T-cell (primary cell): ENCODE measurements at places on chromosomes 2 and 18.

- no peaks in the 10 kb centered on the region for H3K4me1 ChIP-seq
- no peak overlapping the region for H3K4me3 ChIP-seq
- no peaks in the 10 kb centered on the region for H3K27me3 ChIP-seq
- no peak for DNase-seq
- H3K27ac ChIP-seq: no peak overlapping the region
- no peaks in the 10 kb centered on the region for H3K36me3 ChIP-seq
Observed at GRCh38 chr2:121104721-121105141, 180.3 kb downstream of the TFCP2L1 start.

- H3K4me3 ChIP-seq: no peak overlapping the region
- peak; percentile 59 for DNase-seq
- peaks cover 10% of the 10 kb centered on the region for H3K4me1 ChIP-seq
- no peak overlapping the region for H3K27ac ChIP-seq
Observed at GRCh38 chr2:46461011-46461674, 18.2 kb upstream of the TMEM247 start.

GRCh38 chr18:56541340-56541739 is 97.1 kb downstream of the TXNL1 start:
- no peaks in the 10 kb centered on the region for H3K27me3 ChIP-seq
- no peak overlapping the region for H3K4me3 ChIP-seq
- H3K27ac ChIP-seq: no peak overlapping the region
- no peaks in the 10 kb centered on the region for H3K4me1 ChIP-seq
- no peak for DNase-seq

GRCh38 chr2:62407838-62408237 is 98.2 kb downstream of the TMEM17 start:
- H3K36me3 ChIP-seq: no peaks in the 10 kb centered on the region
- no peak overlapping the region for H3K27ac ChIP-seq
- no peak for DNase-seq
- H3K4me1 ChIP-seq: no peaks in the 10 kb centered on the region
- H3K27me3 ChIP-seq: no peaks in the 10 kb centered on the region

- no peaks in the 10 kb centered on the region for H3K36me3 ChIP-seq
- H3K4me1 ChIP-seq: no peaks in the 10 kb centered on the region
- DNase-seq: no peak
- H3K27ac ChIP-seq: no peak overlapping the region
- no peaks in the 10 kb centered on the region for H3K27me3 ChIP-seq
Observed at GRCh38 chr2:141392517-141393213, 738.2 kb downstream of the LRP1B start.

DNA sequence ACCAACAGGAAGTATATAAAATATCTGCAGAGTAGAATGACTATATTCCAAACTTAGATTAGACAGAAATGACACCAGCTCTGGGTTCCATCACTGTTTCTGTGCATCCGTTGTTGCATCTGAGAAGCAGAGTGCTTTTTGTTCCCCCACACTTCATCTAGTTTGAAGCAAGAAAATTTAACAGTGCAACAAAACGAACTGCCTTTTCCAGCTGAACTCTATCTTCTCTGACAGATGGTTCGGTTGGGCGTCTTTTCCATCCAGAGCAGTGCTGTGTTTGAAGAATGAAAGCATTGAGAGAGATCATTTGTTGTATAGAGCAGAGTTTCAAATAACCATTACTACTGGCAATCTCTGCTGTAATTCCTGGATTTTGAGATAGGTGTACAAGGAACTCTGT is 757.5 kb downstream of the DPP10 start:
- no peaks in the 10 kb centered on the region for H3K4me1 ChIP-seq
- no peak overlapping the region for H3K27ac ChIP-seq
- H3K27me3 ChIP-seq: no peaks in the 10 kb centered on the region
- no peak overlapping the region for H3K4me3 ChIP-seq

GRCh38 chr2:233766416-233766815 is 6.3 kb downstream of the UGT1A1 start:
- H3K4me1 ChIP-seq: no peaks in the 10 kb centered on the region
- no peak overlapping the region for H3K4me3 ChIP-seq
- H3K27me3 ChIP-seq: no peaks in the 10 kb centered on the region
- no peaks in the 10 kb centered on the region for H3K36me3 ChIP-seq

DNA sequence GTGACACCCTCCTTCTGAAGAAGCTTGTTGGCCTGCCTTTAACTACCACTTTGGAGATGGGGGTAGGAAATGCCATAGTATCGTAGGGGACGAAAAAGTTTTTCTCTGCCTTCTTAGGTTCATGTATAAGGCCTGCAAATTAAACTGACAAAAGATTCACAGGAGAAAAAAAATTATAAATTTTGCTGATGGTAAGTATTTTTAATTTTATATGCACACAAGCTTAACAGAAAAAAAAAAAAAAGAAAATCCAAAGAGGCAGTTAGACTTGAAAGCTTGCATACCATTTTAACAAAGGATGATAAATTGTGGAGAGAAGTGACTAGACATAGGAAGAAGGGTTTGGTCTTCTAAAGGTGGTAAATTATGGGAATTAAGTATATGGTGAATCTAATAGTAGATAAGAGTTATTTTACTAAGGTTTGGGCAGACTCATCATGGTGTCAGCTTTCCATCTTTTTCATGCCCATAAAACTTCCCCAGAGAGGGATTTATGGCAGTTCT is 62.5 kb upstream of the B3GNT2 start:
- no peaks in the 10 kb centered on the region for H3K27me3 ChIP-seq
- no peaks in the 10 kb centered on the region for H3K4me1 ChIP-seq
- H3K36me3 ChIP-seq: peaks cover 2% of the 10 kb centered on the region
- no peak overlapping the region for H3K4me3 ChIP-seq

- H3K27ac ChIP-seq: no peak overlapping the region
- no peak for DNase-seq
- H3K4me3 ChIP-seq: no peak overlapping the region
- H3K36me3 ChIP-seq: no peaks in the 10 kb centered on the region
- H3K4me1 ChIP-seq: no peaks in the 10 kb centered on the region
Observed at GRCh38 chr2:109376796-109377495, 236.8 kb downstream of the SEPTIN10 start.

- H3K36me3 ChIP-seq: peaks cover 12% of the 10 kb centered on the region
- DNase-seq: no peak
- no peaks in the 10 kb centered on the region for H3K27me3 ChIP-seq
- peaks cover 17% of the 10 kb centered on the region for H3K4me1 ChIP-seq
- H3K27ac ChIP-seq: no peak overlapping the region
- H3K4me3 ChIP-seq: no peak overlapping the region
Observed at GRCh38 chr2:24969784-24970183, 2.0 kb downstream of the DNAJC27 start.

DNA sequence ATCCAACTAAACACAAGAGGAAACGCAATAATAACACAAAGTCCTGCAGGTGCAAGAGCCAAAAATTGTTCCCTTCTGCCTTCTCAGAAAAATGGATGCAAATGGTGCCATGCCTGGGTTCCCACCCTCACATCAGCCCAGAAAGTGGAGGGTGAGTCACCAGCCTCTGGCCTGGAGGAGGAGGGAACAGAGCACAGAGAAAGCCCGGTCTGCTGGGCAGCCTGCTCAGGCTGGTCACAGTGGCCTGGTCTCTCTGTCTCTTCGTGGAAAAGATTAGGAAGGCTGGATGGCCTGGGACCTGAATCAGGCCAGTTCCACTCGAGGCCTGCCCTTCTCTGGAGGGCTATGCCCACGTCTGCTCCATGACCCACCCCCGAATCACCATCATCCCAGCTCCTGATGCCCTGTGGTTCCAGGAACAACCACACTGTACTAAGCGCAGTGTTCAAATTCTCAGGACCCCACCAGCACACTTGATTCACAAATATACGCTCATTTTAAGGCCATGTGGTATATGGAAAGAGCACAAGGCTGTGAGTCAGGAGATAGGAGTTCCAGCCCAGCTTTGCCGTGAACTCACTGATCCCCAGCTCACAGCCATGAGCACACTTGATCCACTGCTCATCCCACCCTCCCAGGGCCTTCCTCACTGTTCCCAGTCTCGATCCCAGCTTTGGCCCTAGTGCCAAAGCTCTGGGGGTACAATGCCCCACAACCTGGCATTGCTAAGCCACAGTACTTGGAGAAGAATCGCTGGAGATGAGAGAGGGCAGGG is 82.1 kb downstream of the ZBTB7C start:
- no peak for DNase-seq
- no peak overlapping the region for H3K27ac ChIP-seq
- H3K4me1 ChIP-seq: no peaks in the 10 kb centered on the region
- peaks cover 8% of the 10 kb centered on the region for H3K27me3 ChIP-seq
- H3K4me3 ChIP-seq: no peak overlapping the region

DNA sequence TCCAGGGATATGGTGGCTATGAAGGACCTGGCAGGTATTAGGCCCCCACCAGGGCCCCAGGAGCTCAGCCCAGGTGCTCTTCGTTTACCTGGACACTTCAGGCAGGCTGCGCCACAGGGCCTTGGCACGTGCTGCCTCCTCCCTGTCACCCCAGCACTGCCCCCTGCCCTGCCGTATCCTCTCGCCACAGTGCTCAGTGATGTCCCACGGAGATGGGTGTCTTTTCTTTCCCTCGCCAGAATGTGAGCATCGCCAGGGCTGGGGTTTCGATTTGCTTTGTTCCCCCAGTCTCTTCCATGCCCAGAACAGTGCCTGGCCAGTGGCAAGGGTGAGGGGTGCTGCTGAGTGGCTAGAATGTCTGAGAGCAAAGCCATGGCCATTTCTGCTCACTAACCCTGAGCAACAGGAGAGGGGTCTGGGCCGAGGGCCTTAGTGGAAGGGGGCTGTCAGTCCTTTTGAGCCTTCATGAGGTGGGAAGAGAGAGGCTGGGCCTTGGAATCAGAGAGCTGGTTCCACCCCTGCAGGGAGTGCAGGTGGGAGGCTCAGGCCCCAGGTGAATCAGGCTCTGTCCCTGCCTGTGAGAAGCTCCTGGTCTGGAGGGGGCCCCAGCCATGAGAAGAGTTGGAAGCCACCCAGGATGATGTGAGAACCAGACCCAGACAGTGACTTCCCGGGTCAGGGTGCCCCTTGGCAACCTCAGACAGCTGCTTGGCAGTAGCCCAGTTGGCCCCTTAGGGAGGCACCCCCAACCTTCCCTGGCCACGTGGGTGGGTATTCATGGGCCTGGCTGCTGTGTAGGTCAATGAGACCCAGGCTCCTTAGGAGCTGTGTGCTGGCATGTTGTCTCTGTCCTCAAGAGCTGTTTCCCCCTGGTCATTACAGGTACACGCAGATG is 129.9 kb upstream of the HS6ST1 start:
- no peaks in the 10 kb centered on the region for H3K27me3 ChIP-seq
- H3K27ac ChIP-seq: no peak overlapping the region
- no peaks in the 10 kb centered on the region for H3K36me3 ChIP-seq
- no peak overlapping the region for H3K4me3 ChIP-seq
- DNase-seq: no peak

GRCh38 chr2:227397562-227397961 is 9.8 kb upstream of the SCYGR1 start:
- peaks cover 3% of the 10 kb centered on the region for H3K27me3 ChIP-seq
- no peak overlapping the region for H3K4me3 ChIP-seq
- no peaks in the 10 kb centered on the region for H3K36me3 ChIP-seq
- no peak overlapping the region for H3K27ac ChIP-seq
- DNase-seq: no peak
- peaks cover 3% of the 10 kb centered on the region for H3K4me1 ChIP-seq

DNA sequence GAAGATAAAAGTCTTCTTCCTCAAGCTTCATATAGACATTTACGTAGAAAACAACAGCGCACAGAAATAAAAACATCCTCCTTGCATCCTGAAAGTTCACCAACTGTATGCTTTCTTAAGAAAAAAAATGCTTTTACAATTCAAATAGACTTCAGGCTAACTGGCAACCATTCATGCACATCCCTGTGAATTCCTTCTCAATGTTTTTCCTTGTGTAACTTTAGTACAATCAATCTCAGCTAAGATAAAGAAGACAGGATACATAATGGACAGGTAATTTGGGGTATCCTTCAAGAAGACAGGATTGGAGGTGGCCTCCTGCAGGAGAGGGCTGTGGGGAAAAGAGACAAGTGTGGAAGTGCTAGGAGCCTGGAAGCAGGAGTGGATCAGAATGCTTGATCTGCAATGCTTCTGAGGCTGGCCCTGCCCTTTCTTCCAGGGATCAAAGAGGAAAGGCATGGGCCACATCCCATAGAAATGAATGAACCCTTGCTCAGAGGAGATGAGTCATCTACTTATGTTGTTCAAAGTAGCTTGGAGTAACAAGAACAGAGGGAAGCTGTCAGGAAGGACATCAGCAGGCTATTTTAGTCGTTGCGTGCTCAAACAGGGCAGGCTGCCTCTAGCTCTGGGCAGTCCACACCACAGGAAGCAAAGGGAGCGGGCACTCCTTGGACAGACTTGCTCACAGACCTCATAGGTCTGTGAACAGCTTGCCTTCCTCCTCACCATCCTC is 126.6 kb downstream of the TMEM131 start:
- H3K4me3 ChIP-seq: no peak overlapping the region
- H3K27me3 ChIP-seq: no peaks in the 10 kb centered on the region
- H3K36me3 ChIP-seq: no peaks in the 10 kb centered on the region
- H3K4me1 ChIP-seq: peaks cover 22% of the 10 kb centered on the region

- peak within 1 kb of the TSS; percentile 84 for H3K4me3 ChIP-seq
- no peaks in the 10 kb centered on the region for H3K36me3 ChIP-seq
- peak within 1 kb of the TSS; percentile 59 for H3K27ac ChIP-seq
- no peaks in the 10 kb centered on the region for H3K27me3 ChIP-seq
- DNase-seq: peak; percentile 77
Observed at GRCh38 chr2:98731041-98731893, at the start of gene MGAT4A. Gene MGAT4A (minus strand): TSS chr2:98731132. CDS start chr2:98726332, 4,800 bp downstream.

DNA sequence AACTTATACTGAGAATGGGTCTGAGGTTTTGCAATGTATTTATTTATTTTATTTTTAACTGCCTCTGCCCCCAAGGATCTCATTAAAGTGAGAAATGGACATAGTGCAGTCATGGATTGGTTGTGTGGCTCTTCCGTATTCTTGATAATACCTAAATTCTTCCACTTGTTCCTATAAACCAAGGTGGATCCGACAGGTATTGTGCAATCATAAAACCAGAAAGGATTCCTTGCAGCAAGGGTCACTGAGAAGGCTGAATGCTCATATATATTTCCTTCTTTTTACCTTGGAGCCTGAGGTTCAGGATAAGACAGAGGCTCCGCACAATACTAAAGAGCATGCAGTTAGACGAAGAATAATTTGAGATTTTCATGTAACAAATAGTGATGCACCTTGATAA is 826.0 kb upstream of the SOX11 start:
- no peak for DNase-seq
- H3K27ac ChIP-seq: no peak overlapping the region

- H3K27me3 ChIP-seq: peaks cover 3% of the 10 kb centered on the region
- no peak for DNase-seq
- H3K27ac ChIP-seq: no peak overlapping the region
Observed at GRCh38 chr2:47964722-47965434, 58.6 kb upstream of the FBXO11 start.

GRCh38 chr2:19738707-19739106 is 163.1 kb downstream of the TTC32 start:
- DNase-seq: no peak
- H3K36me3 ChIP-seq: no peaks in the 10 kb centered on the region
- no peaks in the 10 kb centered on the region for H3K27me3 ChIP-seq
- no peak overlapping the region for H3K27ac ChIP-seq
